Activated T-cell treated with anti-CD3 and anti-CD28 coated beads, Interleukin-2, amount 50 U/mL, for 24 hours (primary cell): ENCODE measurements at places on chromosomes 3 and 15.
A peak's percentile ranks its signal among the peaks of the same experiment; 100 is the strongest.

- no peak for DNase-seq
These were observed 220.9 kb upstream of the CTDSPL start for GRCh38 chr3:37640636-37641375.

GRCh38 chr3:60528651-60529050, 722.6 kb downstream of the FHIT start:
- DNase-seq: no peak

GRCh38 chr3:13009132-13009945, 63.9 kb downstream of the IQSEC1 start:
- peak; percentile 69 for DNase-seq

- DNase-seq: no peak
These were observed 72.2 kb upstream of the LRRC3B start for GRCh38 chr3:26550413-26550812.

DNA sequence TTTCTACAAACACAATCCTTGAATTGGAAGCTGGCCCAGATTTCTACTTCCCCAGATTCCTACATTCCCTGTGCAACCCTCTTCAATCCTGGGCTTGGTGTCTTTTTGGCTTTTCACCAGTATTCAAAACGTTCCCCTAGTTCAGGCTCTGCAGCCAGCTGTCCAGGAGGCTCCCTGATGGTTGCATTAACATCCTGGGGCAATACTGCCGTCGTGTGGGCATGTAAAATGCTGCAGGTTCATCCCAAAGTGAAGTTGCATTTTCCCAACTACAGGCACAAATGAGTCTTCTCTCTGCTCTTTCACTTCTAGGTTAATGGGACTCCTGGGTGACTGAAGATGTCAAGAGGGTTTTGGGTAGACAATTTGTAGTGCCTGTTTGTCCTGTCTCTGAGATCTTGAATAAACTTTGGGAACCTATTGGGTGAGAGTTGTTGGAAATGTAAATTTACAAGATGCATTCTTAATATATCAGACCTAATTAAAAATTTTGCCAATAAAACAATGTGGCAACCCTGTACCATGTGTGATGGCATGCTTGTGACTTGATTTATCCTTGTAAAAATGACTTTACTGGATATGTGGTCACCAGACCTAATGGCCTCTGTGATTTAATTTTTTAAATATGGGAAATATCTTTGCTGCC, 28.6 kb downstream of the SOX14 start:
- no peak for DNase-seq

GRCh38 chr3:67719333-67719732, 64.9 kb upstream of the SUCLG2 start:
- DNase-seq: no peak
